ENCODE measurements at places on chromosomes 16 and 17.

DNA sequence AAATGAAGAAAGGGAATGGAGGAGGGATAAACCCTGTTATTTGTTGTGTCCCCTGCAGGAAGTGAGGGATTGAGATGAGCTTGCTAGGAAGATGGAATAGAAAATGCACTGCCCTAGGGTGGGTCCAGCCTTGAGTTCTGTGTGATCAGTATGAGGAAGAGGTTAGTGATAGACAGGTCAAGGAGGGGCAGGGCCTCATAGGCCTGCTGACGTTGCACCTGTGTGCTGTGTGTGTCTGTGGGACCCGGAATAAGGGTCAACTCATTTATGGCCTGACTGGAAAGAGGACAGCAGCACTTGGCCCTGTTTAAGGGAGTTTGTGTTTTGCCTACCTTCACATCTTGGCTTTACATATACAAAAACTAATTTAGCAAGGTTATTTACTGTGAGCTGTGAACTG lies 26.3 kb downstream of the DEF8 start:
- no peak for DNase-seq

GRCh38 chr17:56735842-56736241 lies 97.9 kb downstream of the C17orf67 start:
- DNase-seq = no peak

GRCh38 chr17:31598399-31598782 lies 206.9 kb downstream of the RAB11FIP4 start:
- DNase-seq = no peak

GRCh38 chr17:48131216-48131824 lies 23.8 kb downstream of the SNX11 start:
- DNase-seq = no peak

DNA sequence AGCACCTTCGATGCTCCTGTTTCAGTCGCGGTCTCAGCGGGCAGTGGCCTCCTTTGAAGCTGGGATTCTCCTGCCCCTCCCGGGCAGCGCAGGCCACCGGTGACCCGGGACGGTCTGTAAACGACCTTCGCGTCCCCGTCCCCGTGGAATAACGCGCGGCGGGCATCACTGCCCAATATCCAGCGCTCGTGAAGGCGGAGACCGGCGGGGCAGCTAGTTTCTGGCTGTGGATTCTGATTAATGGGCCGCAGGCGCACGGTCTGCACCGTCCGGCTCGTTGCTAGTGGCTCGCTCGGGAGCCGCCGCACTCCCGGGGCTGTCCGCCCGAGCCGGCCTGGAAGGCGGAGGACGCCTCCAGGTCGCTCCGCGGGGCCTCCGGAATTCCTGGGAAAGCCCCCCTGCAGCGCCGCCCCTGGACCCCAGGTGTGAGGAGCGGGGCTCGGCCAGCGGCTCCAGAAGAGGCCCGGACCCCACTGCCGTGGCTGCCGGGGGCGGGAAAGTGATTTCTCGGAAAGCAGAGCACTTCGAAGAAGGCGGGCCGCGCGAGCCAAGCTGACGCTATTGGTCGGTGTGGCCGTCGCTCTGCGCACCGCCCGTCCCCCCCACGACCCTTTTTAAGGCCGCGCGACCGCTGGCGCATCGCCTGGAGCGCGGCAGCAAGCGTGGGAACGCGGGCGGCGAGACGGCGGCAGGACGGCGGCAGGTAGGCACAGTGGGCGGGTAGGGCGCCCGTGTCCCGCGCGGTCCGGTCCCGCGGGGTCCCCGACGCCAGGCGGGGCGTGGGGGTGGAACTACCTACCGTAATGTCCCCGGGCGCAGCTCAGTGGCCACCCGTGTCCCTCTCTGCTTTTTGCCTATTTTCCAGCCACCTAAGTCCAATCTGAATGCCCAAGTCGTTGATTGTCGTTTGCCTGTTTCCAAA lies at the start of gene IRF8:
TSS of gene IRF8 (plus strand) at position 642 of the 922 bp plus-strand sequence. CDS start 3,854 bp downstream, outside the sequence.
- peak; percentile 95 for DNase-seq

DNA sequence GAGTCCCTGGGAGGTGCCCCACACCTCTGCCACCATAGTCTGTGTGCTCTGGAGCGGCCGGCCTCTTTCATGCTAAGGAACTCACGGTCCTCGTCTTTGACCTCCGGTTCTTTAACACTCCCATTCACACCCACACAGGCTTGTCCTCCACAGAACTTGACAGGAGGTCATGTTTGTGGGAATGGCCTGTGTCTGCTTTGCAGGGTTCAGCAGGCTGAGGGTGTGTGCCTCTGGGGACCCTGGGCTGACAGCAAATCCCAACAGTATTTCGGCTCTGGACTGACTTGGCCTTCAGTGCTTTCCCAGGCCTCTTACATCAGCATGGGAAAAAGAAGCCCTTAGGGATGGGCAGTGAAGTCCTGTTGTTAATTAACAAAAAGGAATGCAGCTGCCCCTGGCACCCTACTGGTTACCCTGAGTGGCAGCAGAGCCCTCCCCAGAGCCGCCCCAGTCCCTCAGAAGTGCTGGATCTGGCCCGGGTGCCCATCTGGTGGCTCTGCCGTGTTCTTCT lies 35.4 kb upstream of the ADORA2B start:
- DNase-seq = no peak

DNA sequence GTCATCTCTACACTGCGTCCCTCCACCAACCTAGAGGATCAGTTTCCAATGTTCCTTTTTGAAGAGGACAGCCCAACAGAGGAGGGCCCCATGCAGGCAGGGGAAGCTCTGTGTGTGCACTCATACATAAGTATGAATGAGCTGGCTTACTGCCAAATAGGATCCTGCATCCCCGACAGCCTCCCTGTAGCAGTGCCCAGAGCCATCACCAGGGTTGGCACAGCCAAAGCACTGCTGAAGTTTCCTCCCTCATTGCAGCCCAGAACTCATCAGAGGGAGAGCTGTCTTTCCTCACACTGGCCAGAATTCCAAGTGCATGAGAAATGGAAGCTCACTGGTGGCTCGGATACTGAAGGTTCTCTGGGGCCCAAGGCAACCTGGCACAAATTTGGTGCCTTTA lies 114.4 kb downstream of the ASIC2 start:
- no peak for DNase-seq

GRCh38 chr17:55527540-55528118 lies 16.4 kb upstream of the SMIM36 start:
- no peak for DNase-seq

DNA sequence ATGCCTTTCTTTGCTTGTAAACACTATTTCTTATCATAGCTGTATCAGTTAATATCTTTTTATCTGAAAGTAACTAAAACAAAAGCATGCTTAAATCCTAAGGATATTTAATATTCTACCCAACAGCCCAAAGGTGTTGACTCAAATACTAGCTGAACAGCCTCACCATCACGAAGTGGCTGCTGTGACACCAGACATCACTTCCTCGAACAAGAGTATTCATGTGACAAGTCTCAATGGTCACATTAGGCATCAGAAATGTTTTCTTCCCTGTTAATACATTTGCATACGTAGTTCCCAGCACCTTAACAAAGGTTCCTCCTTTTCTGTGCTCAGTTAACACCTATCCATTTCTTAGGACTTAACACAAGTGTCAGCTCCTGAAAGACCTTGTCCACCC lies 193.8 kb upstream of the DYNLRB2 start:
- DNase-seq = no peak

Measured in GM06990 (cell line).